Stimulated activated CD8-positive, alpha-beta memory T cell treated with anti-CD3 and anti-CD28 coated beads, Interleukin-4, amount 100 ng/mL, for 1 hour (primary cell): ENCODE measurements at places on chromosomes 16 and 17.

DNA sequence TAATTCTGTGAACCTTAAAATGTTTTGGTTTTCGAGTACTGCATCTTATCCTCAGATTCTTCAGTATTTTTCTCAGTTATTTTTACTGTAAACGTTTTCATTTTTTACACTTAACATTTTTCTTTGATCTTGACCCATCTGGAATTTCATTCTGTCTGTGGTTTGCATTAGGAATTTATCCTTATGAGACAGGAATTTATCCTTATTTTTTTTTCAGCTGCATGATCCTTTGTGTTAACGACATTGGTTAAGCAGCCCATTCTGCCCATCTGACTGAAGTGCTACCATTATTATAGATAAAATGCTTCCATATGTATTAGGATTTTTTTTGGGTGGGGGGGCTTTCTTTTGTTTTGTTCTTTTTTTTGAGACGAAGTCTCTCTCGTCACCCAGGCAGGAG is 41.0 kb downstream of the SNX29 start:
- DNase-seq, result no peak

DNA sequence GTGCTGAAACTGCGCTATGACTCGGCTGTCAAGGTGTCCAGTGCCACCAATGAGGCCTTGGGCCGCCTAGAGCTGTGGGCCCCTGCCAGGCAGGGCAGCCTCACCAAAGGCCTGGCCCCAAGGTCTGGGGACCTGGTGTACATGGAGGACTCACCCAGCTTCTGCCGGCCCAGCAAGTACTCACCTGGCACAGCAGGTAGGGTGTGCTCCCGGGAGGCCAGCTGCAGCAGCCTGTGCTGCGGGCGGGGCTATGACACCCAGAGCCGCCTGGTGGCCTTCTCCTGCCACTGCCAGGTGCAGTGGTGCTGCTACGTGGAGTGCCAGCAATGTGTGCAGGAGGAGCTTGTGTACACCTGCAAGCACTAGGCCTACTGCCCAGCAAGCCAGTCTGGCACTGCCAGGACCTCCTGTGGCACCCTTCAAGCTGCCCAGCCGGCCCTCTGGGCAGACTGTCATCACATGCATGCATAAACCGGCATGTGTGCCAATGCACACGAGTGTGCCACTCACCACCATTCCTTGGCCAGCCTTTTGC is 25.0 kb downstream of the WNT9B start:
- no peak for DNase-seq

DNA sequence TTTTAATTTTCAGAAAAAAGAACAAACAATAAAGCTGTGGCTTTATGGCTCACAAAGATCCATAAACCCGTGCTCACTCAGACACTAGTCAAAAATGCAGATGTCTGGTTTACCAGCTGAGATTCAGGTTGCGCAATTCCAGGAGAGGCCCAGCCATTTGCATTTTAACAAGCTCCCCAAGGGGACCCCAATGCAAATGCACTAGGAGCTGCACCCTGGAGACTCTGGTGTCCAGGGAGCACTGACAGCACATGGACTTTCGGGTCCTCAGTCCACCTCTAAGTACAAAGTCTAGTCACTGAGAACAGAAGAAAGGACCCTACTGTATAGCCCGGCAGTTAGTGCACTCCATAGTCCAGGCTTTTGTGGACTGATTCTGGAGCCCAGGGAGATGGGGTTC is 326.3 kb downstream of the MAF start:
- no peak for DNase-seq

DNA sequence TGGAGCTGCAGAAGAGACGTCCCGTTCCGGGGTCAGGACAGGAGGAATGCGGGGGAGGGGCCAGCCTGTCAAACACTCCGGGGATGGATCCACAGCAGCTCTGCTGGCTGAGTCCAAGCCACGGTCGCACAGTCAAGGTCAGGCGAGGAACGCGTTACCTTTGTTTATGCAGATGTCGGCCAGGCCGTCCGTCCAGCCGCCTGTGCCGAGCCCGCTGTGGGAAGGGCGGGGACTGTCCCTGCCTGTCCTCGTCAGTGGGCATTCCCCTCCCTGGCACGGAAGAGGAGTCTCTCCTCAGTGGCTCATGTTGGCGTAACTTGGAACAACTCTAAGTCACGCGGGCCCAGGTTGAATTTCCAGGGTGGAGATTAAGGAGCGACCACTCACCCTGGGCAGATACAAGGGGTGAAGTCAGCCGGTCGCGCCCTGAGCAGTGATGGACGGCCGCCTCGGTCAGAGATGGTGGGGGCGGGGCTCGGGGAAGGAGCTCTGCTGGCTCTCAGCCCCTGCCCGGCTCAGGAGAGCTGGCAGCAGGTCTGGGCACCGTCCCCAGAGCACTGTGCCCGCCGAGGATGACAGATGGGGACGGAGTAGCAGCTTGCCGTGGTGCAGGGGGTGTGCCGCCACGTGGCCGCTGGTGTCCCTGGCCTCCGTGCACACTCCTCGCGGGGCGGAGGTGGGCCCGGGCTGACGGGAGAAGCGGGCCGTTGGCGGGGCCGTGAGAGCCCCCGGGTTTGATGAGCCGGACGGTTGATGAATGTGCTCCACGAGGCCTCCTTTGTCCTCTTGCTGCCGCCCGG is 7.3 kb downstream of the CACNA1H start:
- DNase-seq, result no peak

GRCh38 chr17:71114911-71115668 is 945.8 kb downstream of the KCNJ2 start:
- no peak for DNase-seq

DNA sequence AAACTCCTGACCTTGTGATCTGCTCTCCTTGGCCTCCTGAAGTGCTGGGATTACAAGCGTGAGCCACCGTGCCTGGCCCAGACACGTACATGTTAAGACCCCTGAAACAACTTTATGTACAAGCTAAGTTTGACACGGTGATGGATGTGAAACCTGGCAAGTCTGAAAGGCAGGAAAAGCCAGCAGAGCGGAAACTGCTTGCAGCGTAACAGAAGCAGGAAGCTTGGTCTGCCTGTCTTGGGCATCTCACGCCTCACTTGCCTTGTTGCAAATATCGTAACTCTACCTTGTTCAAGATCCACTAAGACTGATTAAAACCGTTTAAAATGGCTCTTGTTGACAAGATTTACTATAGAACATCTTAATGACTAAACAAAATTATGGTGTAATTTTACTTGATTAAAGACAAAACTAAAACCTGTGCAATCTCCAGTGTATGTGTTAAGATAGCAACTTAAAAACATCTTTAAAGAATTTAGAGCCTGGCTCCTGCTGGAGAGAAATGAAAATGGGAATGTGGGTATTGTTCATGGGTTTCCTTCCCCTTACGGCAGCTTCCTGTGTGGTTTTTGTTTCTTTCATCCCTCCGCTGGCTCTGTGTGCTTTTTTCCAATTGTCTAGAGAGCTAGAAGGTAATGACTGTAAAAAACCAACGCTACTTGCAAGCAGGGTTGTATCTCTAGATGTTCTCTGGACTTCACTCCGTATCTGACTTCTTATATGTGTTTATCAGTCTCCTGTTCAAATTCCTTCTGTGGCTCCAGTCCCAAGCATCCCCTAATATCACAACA is 477.6 kb downstream of the XYLT1 start:
- DNase-seq, result no peak

GRCh38 chr17:37791447-37792399 is 46.9 kb upstream of the HNF1B start:
- DNase-seq, result no peak

- no peak for DNase-seq
These were observed 744 bp upstream of the GGNBP2 start for GRCh38 chr17:36544044-36544306.
